ENCODE measurements at places on chromosomes 11 and 22. TPM values are rescaled to one million over a fixed set of nuclear protein-coding genes. Genes with fewer than 3 reads are reported as not detected.

The SOX6 gene
- 0.15 TPM for total RNA-seq

The MB gene
- 0.29 TPM for total RNA-seq

The PNPLA3 gene
- total RNA-seq, result 17.5 TPM

The NAV2 gene
- 46.3 TPM for total RNA-seq

DNA sequence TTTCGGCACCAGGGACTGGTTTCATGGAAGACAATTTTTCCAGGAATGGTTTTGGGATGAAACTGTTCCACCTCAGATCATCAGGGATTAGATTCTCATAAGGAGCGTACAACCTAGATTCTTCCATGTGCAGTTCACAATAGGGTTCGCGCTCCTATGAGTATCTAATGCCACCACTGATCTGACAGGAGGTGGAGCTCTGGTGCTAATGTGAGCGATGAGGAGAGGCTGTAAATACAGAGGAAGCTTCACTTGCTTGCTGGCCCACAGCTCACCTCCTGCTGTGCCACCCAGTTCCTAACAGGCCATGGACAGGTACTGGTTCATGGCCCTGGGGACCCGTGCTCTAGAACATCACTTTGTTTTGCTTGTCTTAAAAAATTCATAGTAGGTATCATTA is 41.8 kb upstream of the AMPD3 start:
- no peaks in the 10 kb centered on the region for H3K36me3 ChIP-seq
- no peaks in the 10 kb centered on the region for H3K27me3 ChIP-seq
- no peaks in the 10 kb centered on the region for H3K4me1 ChIP-seq
- no peak for DNase-seq
- no peak overlapping the region for H3K4me3 ChIP-seq
- H3K27ac ChIP-seq, result no peak overlapping the region

DNA sequence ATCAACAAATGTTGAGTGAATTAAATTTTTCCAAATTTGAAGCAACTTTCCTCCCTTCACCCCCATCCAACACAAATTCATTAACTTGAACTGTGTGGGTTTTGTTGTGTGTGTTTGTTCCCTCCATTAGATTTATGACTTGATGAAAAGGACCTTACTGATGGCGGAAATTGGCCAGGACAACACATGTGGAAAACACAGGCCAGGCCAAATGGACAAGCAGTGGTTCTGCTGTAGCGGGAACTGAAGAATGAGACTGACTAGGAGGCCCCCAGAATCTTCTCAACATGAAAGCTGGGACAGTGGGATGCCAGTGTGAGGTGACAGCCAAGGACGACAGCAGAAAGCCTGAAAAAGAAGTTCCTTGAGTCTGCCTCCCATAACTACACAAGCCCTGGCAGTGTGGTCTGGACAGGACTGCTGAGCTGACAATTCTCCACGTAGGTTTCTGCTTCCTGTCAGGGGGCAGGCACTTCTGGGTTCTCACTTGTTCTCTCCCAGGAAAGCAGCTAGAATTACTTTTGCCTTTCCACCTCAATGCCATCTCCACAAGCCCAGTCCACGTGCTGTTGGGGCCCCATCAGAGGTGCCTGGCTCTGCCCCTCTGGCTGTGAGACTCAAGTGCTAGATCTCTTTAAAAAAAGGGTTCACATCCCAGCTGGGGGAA is 94.3 kb downstream of the ETS1 start:
- H3K4me3 ChIP-seq, result no peak overlapping the region
- no peaks in the 10 kb centered on the region for H3K36me3 ChIP-seq
- H3K27me3 ChIP-seq, result no peaks in the 10 kb centered on the region
- H3K4me1 ChIP-seq, result peaks cover 7% of the 10 kb centered on the region
- no peak overlapping the region for H3K27ac ChIP-seq

DNA sequence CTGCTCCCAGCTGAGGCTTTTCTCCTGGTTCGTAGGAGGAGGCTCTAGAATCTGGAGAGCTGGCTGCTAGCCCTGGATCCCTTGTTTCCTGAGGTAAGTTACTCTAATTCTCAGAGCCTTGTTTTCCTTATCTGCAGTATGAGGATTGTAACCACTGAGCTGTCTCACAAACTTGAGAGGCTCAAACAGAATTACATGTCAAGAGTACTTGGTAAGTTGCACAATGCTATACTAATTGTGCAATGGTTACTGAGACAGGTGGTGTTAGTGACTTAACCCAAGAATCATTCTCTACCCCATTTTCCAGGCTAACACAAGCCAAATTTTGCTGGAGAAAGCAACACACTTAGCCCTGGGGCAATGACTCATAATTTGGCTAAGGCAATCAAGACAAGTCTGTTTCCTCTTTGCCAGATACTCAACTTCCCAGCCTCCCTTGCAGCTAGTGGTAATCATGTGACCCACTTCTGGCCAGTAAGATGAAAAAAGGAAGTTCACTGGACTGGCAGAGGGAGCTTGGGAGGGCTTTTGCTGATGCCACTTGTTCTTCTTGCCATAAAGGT is 348.0 kb downstream of the TENM4 start:
- H3K4me3 ChIP-seq, result no peak overlapping the region
- no peaks in the 10 kb centered on the region for H3K27me3 ChIP-seq
- H3K4me1 ChIP-seq, result no peaks in the 10 kb centered on the region
- no peak for DNase-seq
- H3K36me3 ChIP-seq, result no peaks in the 10 kb centered on the region

DNA sequence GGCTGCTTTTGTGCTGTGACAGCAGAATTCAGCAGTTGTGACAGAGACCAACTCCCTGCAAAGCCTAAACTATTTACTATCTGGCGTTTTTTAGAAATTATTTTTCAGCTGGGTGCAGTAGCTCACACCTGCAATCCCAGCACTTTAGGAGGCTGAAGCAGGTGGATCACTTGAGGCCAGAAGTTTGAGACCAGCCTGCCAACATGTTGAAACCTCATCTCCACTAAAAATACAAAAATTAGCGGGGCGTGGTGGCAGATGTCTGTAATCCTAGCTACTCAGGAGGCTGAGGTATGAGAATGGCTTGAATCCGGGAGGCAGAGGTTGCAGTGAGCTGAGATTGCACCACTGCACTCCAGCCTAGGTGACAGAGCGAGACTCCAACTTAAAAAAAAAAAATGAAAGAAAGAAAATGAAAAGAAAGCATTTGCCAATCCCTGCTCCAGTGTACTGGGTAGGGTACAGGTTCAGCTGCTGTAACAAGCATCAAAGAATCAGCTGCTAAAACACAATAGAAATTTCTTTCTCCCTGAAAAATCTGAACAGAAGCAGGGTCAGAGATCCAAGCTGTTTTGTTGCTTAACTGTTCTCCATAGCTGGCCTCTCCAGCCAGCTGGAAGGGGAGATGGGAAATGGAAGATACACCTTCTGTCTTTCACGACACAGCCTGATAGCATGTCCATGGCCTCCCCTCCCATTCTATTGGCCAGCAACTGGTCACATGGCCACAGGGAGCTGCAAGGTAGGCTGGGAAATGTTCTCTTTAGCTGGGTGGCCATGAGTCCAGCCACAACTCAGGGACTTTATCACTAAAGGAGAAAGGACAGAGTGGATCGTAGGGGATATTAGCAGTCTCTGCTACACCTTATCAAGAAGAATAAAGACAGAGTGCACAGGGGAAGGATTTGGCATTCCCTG is 8.5 kb upstream of the NCF4 start:
- no peak for DNase-seq
- H3K27ac ChIP-seq, result no peak overlapping the region
- no peak overlapping the region for H3K4me3 ChIP-seq
- peaks cover 6% of the 10 kb centered on the region for H3K36me3 ChIP-seq
- no peaks in the 10 kb centered on the region for H3K27me3 ChIP-seq

DNA sequence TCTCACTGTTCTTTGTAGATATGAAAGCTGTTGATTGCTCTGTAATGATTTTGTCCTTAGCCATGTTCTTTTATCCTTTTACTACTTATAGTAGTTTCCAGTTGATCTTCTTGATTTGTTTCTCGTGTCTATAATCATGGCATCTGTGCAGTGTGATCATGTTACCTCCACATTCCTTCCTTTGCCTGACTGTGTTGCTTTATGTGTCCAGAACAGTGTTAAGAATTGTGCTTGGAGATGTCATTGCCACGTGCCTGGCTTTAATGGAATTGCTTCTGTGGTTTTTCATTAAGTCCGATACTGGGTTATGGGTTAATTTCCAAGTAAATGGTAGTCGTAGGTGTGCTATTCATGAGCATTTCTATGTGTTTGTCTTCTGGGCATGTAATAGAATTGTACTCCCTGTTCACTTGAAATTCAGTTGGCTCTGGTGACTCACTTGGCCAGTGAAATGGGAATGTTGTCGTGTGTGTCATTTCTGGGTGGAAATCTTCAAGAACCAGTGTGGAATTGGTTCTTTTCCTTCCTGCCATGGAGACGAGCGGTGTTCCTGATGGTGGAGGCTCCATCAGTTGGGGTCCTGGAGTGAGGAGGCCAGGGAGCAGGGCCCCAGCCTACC is 6.8 kb downstream of the GTSE1 start:
- no peaks in the 10 kb centered on the region for H3K27me3 ChIP-seq
- no peak for DNase-seq
- no peak overlapping the region for H3K27ac ChIP-seq
- no peak overlapping the region for H3K4me3 ChIP-seq
- H3K36me3 ChIP-seq, result peaks cover 21% of the 10 kb centered on the region

DNA sequence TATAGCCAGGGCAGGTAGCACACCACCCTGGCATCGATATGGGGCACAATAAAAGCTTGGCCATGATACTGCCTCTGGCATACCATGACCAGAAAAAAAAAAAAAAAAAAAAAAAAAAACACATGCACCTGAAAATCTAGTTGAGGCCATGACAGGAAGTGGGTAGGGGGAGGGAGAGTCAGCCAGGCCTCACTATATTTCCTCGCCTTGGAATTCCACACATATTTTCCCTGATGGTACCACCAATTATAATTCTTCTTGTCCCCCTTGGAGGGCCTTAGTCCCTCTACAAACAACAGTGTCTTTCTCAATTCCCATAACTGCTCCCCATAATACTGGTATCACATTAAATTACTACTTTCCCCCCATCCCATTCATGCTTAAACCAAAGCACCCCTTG is 12.6 kb upstream of the CHKA start:
- H3K36me3 ChIP-seq, result peaks cover 44% of the 10 kb centered on the region
- H3K27me3 ChIP-seq, result no peaks in the 10 kb centered on the region
- H3K4me1 ChIP-seq, result peaks cover 2% of the 10 kb centered on the region
- DNase-seq, result no peak
- no peak overlapping the region for H3K27ac ChIP-seq
- H3K4me3 ChIP-seq, result no peak overlapping the region

DNA sequence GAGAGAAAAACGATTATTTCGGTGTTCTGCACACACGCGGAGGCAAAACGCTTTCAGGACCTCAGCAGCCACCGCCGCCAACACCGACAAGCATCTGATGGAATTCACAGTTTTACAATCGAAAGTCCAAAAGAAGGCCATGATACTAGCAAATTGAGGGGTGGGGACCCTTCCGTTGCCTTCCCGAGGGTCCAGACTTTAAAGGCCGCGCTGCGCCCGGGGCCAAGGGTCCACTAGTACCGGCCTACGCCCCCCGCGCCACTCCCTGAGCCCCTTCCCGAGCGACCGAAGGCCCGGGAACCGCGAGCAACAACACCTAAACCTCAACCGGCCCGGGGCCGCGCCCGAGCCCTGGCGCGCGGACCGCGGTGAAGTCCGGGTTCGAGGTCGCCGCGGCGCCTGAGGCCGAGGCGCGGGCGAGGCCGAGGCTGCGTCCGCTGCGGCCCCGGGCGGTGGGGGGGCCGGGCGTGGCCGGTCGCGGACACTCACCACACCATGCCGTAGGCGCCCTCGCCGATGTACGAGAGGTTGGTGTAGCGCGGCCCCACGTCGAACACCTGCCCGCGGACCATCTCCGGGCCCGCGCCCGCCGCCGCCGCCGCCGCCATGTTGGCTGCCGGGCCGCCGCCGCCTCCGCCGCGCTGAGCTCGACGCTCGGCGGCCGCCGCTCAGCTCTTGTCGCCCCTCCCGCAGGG is 465 bp downstream of the MAPK1 start:
- H3K4me3 ChIP-seq, result peak overlapping the region; percentile 93
- peaks cover 6% of the 10 kb centered on the region for H3K36me3 ChIP-seq
- no peaks in the 10 kb centered on the region for H3K27me3 ChIP-seq
- no peak overlapping the region for H3K27ac ChIP-seq
- peaks cover 3% of the 10 kb centered on the region for H3K4me1 ChIP-seq

DNA sequence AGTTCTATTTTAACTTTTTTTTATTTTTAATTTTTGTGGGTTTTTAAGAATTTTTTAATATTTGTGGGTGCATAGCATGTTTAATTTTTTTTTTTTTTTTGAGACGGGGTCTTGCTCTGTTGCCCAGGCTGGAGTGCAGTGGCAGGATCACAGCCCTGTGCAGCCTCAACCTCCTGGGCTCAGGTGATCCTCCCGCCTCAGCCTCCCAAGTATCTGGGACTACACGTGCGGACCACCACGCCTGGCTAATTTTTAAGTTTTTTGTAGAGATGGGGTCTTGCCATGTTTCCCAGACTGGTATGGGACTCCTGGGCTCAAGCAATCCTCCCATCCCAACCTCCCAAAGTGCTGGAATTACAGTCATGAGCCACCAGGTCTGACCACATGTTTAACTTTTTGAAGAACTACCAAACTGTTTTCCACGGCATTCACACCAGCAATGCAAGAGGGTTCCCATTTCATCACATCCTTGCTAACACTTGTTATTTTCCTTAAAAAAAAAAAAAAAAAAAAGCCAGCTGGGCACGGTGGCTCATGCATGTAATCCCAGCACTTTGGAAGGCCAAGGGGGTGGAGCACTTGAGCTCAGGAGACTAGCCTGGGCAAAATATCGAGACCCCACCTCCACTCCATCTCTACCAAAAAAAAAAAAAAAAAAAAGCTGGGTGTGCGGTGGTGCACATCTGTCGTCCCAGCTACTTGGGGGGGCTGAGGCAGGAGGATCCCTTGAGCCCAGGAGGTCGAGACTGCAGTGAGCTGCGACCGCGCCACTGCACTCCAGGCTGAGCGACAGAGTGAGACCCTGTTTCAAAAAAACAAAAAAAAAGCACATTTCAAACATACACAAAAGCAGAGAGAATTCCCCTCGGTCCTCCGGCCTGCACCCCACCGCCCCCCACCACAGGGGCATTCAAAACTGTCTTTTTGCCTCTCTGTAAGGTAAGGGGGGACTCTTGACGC is 16.7 kb upstream of the TXNRD2 start:
- peak overlapping the region; percentile 72 for H3K4me3 ChIP-seq
- no peaks in the 10 kb centered on the region for H3K27me3 ChIP-seq
- H3K27ac ChIP-seq, result no peak overlapping the region

DNA sequence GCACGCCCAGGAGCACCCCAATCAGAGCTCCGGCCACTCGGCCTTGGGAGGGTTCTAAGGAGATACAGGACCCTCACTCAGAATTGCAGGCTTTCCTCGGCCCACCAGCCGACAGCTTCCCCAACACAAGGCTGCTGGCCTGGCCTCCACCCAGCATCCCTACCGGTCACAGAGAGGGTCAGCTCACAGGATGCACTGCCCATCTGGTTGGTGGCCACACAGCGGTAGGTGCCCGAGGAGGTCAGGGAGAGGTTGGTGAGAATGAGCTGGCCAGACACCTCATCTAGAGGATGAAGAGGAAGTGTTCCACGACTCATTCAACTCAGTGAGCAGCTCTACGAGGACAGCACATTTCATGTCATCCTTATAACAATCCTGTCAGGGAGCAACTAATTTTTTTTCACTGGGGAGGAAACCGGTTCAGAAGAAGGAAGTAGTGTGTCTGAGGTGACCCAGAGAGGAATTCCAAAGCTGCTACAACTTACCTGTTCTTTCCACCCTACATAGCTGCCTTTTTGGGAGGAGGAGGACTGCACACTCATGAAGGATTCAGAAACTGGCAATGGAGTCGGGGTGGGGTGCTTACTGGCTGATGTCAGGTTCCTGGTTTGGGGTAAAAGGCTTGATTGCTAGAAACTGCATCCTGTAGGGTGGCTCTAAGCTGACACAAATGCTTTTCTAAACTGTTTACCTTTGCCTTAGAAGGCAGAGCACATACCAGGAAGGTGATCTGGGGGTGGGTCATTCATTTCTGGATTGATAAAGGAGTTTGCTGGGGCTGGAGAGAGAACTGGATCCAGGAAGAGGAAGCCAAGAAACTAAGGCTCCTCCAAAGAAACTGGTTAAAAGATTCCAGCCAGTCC is 3.3 kb downstream of the VSIG2 start:
- no peaks in the 10 kb centered on the region for H3K36me3 ChIP-seq
- peaks cover 3% of the 10 kb centered on the region for H3K4me1 ChIP-seq
- no peak for DNase-seq
- H3K27me3 ChIP-seq, result peaks cover 88% of the 10 kb centered on the region
